ENCODE measurements at places on chromosomes 12 and 14.

GRCh38 chr12:132544080-132544397, 54.1 kb downstream of the FBRSL1 start:
- no peak for DNase-seq

DNA sequence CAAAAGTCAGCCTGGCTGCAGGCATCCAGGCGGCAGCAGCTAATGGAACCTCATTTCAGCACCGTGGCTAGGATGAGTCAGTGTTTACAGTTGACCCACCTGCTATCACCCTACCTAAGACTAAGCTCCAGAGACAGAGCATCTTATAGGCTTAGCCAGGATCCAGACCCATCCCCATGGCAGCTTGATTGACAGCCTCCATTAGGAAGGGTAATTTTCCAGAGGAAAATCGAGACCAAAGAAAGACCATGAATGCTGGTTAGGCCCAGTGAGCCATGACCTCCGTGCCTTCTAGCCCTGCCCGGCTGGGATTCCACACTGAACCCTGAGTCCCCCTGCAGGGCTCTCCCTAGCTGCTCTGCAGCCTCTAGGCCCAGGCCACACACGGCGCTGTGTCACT, 38.7 kb downstream of the TUNAR start:
- DNase-seq, result no peak

GRCh38 chr14:78355109-78355508, 184.9 kb downstream of the NRXN3 start:
- DNase-seq, result no peak

- no peak for DNase-seq
These were observed 47.2 kb downstream of the UBE3B start for GRCh38 chr12:109524466-109525278.

DNA sequence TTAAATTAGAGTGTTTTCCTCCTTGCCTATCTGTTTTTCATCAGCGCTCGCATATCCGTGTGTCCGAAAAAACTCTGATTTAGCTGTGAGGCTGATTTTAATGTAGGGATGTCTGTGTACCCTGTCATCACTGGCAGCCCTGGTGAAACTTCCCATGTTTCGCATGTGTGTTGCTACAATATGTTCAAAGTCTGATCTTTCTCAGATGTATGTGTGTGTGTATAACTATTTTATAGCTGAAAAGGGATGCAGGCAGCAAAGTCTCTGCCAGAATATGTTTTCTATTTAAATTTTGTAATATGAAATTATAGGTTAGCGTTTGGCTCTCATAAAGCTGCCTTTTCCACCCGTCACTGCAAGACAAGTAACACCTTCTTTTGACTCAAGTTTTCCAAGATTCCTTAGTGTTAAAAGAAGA, 154.8 kb downstream of the TMTC2 start:
- no peak for DNase-seq
